Stimulated activated CD8-positive, alpha-beta memory T cell treated with anti-CD3 and anti-CD28 coated beads, Interleukin-4, amount 100 ng/mL, for 1 hour (primary cell): ENCODE measurements at places on chromosomes 7 and 10.

DNA sequence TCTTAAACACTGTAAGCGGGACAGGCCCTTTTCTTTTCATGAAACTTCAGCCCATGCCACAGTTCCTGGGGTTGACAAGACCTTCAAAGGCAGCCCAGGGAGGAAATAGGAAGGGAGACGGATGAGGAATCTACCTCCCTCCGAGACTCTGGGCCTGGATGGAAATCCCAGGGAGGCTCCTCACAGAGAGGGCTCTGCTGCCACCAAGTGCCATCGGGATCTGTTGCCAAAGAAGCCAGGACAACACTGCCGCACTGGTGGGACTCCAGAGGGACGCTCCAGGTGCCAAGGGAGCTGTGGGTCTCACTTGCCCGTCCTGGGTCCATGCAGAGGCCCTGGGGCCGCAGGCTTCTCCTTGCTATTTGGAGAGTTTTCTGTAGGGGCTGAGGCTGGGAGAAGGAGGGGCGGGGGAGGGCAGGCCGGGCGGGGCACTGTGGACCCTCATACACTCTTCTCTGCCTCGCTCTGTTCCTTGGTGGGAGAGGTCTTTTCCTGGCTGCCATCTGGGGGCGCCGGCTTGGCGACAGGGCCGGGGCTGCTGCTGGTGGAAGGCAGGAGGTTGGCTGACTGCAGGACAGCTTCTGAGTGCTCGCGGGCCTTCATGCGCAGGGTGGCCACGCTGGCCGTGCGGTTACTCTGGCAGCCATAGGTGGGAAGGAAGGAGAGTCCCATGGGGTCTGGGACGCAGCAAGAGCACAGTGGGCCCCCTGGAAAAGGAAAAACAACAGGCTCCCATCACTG lies 30.0 kb downstream of the DRGX start:
- DNase-seq, result no peak

GRCh38 chr7:5375925-5376324 lies 47.7 kb downstream of the TNRC18 start:
- DNase-seq, result no peak

DNA sequence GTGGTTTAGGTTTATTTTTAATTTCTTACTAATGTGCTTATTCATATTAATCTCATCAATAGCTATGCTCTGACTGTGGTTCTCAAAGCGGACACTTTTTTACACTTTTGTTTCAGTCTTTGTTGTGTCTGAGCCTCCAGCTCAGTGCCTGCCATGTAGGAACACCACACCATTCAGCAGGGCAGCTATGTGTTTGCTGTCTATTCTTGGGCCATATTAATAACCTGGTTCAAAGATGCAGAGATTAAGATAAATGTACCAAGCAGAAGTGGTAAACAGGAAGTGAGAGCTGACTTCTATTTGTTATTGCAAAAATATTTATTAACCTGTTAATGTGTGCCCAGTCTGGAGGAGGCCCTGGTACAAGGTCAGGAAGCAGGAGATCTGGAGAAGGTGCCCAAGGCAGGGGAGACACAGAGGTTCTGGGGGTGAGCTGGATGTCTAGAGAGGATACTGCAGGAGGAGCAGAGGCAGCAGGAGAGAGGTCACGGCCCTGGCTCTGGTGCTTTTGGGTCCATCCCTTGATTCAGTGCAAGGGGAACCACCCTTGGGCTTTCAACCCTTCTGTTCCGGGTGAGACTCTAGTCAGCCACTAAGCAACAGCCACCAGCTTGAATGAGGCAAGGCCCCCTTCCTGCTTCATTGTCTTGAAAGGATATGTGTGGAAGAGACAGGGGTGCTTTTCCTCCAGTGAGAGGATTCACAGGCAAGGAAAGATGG lies 1.9 kb downstream of the TBXAS1 start:
- DNase-seq, result no peak

GRCh38 chr7:112083776-112084355 lies 122.3 kb downstream of the DOCK4 start:
- no peak for DNase-seq

DNA sequence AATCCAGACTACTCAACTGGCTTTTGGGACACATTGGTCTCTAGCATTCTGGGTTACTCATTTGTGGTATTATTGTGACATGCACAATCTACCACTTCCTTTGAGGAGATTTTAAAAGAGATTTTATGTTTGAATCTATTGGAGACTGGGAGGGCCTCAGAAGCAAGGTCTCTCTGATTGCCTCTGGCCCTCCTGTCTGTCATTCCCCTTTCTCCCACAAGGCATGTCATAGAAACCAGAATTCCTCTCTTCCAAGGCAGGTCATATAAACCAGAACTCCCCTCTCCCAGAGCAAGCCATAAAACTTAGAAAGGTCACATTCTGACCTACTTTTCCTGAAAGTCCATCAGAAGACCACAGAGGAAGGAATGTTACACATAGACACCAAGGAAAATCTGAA lies 777.7 kb downstream of the PHTF2 start:
- DNase-seq, result no peak

DNA sequence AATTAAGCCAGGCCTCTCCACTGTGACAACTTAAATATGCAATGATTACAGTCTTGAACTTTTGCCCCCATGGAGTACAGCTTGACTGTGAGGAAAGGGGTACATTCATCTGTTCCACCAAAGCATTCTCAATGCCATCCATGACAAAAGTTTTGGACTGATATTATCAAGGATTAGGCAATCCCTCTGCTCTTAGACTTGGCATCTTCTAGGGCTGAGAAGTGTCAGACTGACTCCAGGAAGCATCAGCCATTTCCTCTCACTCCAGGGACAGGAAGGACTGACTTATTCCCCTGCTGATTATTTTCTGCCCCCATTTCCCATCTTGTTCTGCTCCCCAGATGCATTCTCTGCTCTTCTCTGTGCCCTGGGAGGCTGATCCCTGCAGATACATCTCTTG lies 69.7 kb downstream of the ZNF365 start:
- no peak for DNase-seq

DNA sequence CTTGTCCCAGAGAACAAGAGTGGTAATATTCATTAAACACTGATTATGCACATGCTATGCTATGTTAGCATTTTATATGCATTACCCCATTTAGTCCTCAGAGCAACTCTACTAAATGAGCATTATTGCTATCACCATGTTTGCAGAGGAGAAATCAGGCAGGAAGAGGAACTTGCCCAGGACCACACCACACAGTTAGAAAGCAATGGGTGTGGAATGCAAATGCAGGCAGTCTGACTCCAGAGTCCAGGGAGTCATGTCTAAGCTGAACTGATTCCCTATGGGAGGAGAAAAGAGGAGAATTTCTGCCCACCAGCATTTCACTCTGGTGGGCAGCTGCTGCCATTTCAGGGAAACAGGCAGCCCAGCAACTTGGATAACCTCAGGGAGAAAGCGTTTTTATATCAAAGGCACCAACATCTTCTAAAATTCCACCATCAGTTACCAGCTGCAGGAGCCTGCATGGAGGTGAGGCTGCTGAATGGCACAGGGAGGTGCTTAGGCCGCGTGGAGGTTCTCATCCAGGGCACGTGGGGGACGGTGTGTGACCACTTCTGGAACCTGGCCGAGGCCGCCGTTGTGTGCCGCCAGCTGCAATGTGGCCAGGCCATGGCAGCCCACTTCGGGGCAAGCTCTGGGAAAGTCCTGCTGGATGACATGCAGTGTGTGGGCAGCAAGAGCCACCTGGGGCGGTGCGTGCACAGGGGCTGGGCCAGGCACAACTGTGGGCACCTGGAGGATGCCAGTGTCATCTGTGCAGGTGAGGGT lies 68.2 kb upstream of the C10orf120 start:
- no peak for DNase-seq

- peak; percentile 72 for DNase-seq
Measured at GRCh38 chr10:133261726-133262325, 14.8 kb downstream of the ADAM8 start.

DNA sequence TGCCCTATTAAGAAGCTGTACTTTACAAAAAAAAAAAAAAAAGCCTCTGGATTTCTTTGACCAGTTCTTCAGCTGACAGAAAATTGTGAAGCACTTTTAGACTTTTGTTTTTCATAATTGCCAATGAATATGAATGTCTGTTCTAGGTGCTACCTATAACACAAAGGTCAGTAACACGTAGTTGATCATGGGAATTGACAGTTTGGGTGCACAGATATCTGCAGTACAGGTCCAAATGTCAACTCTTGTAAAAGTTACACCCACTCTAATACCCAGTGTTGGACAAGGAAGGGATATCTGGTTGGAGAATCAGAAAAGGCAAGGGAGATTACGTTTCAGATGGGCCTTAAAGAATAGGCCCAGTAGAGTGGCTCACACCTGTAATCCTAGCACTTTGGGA lies 1.8 kb downstream of the REEP3 start:
- no peak for DNase-seq

DNA sequence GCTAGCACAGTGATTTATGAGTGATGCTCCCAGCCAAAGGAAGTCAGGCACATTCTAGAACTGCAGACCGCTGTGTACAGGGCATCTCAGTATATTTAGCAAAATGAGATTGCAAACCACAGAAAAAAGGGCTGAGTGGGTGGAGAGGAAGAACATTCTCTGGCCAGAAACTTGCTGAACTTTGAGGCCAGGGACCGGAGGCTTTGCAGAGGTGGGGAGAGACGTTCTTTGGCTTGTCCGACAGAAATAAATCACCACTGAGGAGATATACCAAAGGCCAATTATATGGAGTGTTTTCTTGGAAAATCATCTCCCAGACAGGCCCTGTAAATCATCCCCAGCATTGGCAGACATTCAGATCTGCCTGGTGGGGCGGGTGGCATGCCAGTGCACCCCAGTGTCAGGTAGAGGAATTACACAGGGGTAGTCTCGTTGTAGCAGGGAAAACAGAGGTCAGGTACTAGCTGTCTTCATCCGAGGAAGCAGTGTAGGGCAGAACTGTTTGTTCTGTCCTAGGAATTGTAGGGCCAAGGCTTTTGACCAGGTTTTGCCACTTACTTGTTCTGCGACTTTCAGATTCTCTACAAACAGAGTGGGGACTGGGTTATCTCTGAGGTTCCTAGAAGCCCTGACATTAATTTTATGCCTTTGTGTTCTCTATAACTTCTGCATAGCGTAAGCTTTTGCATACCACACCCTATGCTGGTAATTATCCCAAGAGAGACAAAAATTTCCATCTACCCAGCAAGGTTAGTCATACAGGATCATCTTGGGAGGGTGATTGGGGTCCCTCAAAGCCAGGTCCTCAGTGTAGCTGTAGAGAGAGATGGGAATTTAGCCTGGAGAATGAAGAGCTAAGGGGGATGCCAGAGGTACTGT lies 655.6 kb downstream of the LRMDA start:
- no peak for DNase-seq

DNA sequence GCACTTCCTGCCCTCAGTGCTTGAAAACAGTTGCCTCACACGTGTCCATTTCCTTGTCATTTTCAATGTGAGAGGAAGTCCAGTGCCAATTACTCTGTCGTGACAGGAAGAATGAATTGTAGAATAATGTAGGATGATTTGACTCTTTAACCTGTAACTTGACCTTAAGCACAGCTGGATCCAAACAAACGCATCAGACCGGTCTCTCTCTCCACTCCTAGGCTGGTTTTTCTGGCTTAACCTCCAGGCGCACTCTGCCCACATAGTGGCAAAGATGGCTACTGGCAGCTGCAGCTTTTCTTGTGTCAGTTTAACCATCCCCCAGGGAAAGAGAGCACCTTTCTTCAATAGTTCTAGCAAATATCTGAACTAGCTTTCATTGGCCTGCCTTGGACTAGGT lies 29.4 kb upstream of the PNLIPRP3 start:
- no peak for DNase-seq

DNA sequence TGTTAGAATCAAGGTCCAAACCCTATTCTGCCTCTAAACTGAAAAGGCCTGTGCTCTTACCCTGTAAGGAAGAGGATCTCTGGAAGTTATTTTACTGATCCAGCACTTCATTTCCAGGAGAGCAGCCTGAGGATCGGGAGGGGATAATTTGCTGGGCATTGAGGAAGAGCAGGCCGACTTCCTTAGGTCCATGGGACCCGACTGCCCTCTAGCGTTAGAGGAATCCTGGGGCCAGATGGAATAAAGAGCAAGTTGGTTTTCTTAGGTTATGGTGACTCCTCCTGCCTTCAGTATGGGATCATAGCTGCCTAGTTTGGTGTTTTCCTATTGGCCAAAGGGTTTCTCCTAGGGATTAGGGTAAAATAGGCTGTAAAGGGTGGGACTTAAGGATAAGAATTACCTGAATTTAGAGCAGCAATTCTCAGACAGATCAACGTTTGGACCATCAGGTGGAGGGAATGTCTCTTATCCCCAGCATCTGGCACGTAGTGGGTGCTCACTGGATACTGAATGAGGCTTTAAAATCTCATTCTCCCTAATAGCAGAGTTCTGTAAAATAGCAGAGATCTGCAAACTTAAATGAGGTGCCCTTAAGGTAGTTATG lies 40.0 kb upstream of the SORBS1 start:
- DNase-seq, result peak; percentile 2

- DNase-seq, result no peak
Measured at GRCh38 chr7:125573126-125573525, 643.5 kb upstream of the POT1 start.

- DNase-seq, result no peak
Measured at GRCh38 chr10:101903827-101904550, 60.4 kb upstream of the KCNIP2 start.

DNA sequence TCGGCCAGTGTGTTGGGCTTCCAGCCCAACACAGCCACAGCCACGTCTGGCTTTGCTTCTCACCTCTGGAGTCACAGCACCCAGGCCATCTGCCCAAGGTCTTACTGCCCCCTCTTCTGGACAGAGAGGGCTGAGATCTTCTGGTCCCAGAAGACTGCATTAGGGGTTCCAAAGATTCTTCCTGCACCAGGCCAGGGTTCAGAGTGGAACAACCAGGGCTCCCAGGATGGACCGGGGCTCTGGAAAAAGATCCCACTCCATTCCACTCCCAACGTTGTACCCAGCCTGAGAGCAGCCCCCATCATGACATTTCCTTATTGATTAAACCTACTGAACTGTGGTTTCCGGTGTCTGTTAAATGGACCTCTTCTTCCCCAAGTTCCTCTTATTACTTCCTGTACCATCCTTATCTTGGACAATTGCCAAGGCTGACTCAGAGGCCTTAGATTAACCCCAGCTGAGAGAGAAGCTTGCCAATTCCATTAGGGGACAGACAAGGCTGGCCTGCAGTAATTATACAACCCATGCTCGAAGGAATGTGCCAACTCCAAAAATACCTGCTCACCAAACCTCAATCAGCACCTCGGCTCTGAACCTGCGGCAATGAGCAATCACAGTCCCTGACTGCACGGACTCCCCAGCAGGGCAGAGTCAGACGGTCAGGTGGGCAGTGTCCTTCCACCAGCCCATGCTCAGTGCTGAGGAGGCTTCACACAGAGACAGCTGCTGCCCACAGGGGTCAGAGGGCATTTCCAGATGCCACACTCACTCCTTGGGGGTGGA lies 47.9 kb upstream of the NPFFR1 start:
- DNase-seq, result no peak

GRCh38 chr10:4801405-4801804 lies 24.6 kb upstream of the AKR1E2 start:
- DNase-seq, result no peak
